A549 treated with dexamethasone at 1 μM for 4 hours (cell line): ENCODE measurements at places on chromosomes 6 and 20. TPM values are rescaled to one million over a fixed set of nuclear protein-coding genes. Genes with fewer than 3 reads are reported as not detected.

The GABRR1 gene
- not detected in 5 replicates for total RNA-seq

The TSBP1 gene
- not detected in 5 replicates for total RNA-seq

The EZR gene
- total RNA-seq: 454 to 533 TPM (median 502 TPM) in 5 replicates

The POM121L2 gene
- 0.02 TPM in 1 of 5 replicates, not detected in the others for total RNA-seq

The NFATC2 gene
- 6.7 to 12.0 TPM (median 9.8 TPM) in 5 replicates for total RNA-seq

The MTCH1 gene
- 107 to 126 TPM (median 123 TPM) in 5 replicates for total RNA-seq

The C6orf132 gene
- 2.8 to 5.1 TPM (median 4.0 TPM) in 5 replicates for total RNA-seq

The SLC17A2 gene
- not detected in 5 replicates for total RNA-seq

The ABCC10 gene
- total RNA-seq: 4.4 to 10.1 TPM (median 9.4 TPM) in 5 replicates

The TMEM14B gene
- 107 to 138 TPM (median 113 TPM) in 5 replicates for total RNA-seq

The ADIG gene
- not detected in 5 replicates for total RNA-seq

The NANP gene
- total RNA-seq: 7.4 to 9.4 TPM (median 8.6 TPM) in 5 replicates

The FLOT1 gene
- total RNA-seq: 74.1 to 99.1 TPM (median 94.5 TPM) in 5 replicates

The AARS2 gene
- 5.2 to 8.1 TPM (median 6.9 TPM) in 5 replicates for total RNA-seq

The HLA-DPA1 gene
- 0.09 to 0.11 TPM in 2 of 5 replicates, not detected in the others for total RNA-seq

The REPS1 gene
- 24.9 to 30.6 TPM (median 29.7 TPM) in 5 replicates for total RNA-seq

The C20orf144 gene
- 0.08 to 0.15 TPM (median 0.09 TPM) in 5 replicates for total RNA-seq

The SRSF6 gene
- 106 to 114 TPM (median 112 TPM) in 5 replicates for total RNA-seq

The NKAIN4 gene
- 3.7 to 6.3 TPM (median 4.4 TPM) in 5 replicates for total RNA-seq
